AG09319 (cell line): ENCODE measurements at places on chromosomes 12 and 14.

DNA sequence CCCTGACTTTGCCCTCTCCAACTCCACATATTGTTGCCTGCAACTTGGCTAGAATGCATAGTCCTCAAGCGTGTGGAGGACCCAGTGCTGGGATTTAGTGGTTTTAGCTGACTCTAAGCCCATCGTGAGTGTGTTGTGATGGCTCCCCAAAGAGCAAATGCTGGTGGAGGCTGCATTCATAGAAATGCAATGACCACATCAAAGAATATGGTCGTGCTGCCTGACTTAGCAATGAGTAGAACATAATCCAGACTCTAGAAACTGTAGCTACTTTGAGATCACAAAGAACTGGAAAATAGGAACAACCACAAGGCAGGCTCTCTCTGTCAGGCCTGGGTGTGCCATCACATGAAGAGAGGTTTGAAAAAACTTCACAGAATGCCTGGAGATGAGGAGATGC lies 1.3 kb downstream of the DYRK4 start:
- DNase-seq = no peak

- DNase-seq = no peak
Measured at GRCh38 chr14:34251662-34252061, 210.4 kb downstream of the SPTSSA start.

- no peak for DNase-seq
Measured at GRCh38 chr14:95065411-95065810, 91.9 kb downstream of the DICER1 start.

DNA sequence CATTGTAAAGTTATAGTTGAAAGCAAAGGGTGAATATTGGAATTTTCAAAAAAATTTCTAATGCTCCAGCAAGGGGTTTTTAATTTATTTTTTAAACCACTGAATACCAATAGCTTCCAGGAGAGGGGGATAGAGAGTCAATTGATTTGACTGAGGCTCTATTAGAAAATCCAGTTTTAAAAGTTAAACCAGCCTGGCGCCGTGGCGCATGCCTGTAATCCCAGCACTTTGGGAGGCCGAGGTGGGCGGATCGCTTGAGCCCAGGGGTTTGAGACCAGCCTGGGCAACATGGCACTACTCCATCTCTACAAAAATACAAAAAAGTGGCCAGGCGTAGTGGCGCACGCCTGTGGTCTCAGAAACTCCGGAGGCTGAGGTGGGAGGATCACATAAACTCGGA lies 150.1 kb downstream of the SLC38A4 start:
- DNase-seq = no peak

DNA sequence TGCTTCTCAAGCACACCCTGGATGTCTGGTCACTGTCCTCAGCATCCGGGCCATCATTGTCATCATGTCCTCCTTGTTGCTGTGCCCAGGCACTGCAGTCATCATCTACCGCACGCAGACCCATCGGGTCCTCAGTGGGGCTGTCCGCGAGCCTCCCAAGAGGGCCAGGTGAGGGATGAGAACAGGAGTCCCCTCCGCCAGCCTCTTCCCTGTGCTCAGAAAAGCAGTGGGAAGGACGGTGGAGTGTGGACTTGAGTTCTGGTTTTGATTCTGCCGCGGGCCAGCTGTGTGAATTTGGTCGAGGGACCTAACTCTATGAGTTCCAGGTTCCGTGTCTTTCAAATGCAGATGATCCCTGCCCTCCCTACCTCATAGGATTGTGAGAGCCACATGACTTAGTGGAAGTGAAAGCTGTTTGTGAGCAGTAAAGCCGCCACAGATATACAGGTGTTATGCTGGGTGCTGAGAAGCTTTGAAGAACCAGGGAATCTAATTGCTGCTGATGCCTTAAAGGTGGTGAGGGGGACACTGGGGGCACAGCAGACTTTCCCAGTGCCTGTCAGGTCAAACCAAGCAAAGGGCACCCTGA lies 122.9 kb upstream of the RAP1B start:
- DNase-seq = no peak

DNA sequence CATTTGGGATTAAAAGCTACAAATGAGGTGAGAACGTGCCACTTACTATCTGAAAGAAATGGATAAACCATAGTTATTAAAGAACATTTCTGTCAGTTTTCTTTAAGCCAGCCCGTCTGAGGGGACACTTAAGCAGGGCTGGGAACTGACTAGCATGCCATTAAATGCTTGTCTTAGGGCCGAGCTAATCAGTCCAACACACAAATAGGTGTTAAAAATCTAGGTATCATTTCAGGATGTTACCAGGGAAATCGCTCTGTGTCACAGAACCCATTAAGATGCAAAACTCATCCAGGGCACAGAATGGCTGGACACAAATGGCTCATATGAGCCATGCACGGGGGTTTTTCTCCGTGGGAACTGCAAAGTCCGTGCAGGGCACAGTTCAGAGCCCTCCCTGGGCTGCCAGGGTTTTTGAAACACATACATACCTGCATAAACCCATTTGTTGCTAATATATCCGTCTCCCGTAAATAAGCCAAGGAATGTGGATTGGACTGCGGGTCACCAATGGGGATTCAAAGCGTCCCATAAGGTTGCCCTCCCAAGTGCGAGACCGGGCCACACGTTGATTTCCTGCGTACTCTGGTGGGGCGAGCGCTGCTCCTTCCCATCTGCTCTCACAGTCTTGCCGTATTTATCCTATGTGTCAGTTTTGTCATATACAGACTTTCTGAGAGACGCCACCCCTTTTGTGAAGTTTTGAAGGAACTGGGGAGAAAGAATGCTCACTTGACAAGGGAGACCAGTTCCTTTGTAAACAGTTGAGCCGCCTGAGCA lies 5.4 kb upstream of the GSC start:
- no peak for DNase-seq

DNA sequence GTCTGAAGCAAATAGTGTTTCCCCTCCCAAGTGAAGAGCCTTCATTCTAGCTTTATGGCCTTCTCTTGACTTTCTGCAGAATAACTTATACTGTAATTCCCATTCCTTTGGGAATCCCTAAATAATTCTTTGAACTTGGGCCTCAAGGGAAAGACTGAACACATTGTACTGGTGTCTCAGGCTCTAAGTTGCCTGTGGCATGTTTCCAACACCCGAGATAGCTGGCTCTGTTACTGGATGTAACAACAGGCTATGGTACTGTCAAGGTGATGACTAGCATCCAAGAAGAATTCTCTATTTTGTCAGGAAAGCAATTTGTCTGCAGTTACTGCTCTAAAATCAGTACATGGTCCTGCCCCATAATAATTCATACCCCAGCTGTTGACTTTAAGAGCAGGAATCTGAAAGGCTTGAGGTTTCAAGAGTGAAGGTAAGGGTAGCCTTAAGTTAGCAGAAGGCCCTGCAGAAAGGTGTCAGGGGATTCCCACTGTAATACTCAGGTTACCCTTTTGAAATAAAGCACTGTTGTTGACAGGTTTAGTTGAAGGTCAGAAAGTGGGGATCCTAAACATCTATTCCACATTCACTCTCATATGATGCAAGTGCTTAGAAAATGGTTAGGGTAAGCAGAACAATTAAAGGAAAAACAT lies 5.2 kb downstream of the GPX2 start:
- DNase-seq = no peak

DNA sequence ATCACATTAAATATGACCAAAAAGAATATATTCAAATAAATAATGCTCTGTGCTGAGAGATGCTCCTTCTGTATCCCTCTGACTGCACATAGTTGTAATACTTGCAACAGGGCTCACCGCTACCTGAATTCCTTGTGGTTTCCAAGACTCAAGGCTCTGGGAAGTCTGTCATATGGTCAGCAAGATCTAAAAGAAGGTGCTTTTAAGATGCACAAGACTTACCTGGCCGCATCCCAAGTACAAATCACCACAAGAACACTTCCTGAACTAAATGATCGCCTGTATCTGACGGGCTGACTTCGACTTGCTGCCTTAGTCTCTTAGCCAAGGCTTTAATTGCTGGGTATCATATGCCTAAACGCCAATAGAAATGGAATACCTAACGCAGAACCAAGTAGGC lies 67.2 kb downstream of the HECTD4 start:
- no peak for DNase-seq

GRCh38 chr14:76924371-76925096 lies 98.3 kb downstream of the LRRC74A start:
- no peak for DNase-seq

GRCh38 chr14:39265806-39266524 lies 32.2 kb downstream of the MIA2 start:
- no peak for DNase-seq

DNA sequence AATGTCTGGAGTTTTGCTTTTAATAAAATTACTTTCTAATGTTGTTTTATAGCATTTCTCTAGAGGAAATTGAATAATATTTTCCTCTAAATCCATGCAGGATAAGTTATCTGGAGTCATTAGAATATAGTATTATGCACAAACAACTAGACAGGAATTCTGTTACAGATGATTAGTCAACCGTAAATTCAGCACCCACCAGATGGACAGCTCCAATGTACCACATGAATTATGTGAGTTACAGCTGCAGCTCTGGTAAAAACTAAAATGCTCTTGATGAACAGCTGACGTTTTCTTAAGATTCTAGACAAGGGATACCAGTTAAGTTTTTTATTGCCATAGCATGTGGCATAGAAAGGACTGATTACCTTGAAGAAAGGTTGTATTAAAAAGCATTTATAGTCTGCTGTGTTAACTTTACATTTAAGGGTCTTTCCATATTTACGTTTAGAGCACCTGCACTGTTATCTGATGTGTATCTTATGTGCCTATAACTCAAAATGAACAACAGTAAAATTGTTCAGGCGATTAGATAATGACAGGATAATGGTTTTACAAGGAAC lies 321.4 kb upstream of the LRFN5 start:
- no peak for DNase-seq

DNA sequence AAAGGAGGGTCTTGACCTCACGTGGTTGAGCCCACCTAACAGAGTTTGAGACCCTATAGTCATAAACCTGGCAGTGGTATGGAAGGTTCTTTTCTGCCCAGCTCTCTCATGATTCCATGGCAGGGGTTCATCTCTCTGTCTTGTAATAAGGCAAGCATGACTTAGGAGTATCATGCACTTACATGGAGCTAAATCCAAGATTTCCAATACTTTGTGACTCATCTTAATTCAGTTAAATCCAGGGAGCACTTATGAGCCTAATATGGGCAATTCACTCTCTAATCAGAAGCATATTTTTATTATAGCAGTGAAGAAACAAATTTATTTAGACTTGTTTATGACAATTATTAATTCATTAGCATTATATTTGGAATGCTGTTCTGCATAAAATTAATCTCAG lies 131.8 kb upstream of the CPSF6 start:
- no peak for DNase-seq

DNA sequence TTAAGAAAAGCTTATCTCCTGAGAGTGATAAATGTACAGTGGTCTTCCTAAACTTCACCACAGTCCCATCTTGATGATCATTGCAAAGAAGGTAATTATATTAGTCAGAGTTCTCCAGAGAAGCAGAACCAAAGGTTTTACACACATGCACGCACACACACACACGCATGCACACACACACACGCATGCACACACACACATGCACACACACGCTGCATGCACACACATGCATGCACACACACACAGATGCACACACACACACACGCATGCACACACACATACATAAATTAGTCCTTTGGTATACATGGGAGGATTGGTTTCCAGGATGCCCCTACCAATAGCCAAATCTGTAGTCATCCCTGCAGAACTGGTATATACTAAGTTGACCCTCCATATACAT lies 580 bp downstream of the OR4E2 start:
- DNase-seq = no peak

DNA sequence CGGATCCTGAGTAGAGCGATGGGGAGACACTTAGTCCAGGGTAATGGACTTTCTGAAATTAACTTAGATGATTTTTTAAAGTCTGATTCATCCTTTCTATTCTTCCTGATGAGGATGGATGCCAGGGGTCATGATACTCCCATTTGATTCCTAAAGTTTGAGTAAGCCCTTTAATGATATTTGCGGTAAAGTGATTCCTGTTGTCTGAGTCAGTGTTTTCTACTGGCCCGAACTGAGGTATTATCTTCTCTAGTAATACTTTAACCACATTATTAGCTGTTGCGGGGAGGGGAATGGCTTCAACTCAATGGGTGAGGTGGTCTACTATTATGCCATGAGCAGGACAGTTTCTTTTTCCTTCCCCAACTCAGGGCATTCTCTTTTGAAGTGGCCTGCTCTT lies 111.6 kb downstream of the RIN3 start:
- DNase-seq = peak; percentile 83

- no peak for DNase-seq
Measured at GRCh38 chr12:128383357-128383937, 116.5 kb downstream of the TMEM132C start.

- DNase-seq = no peak
Measured at GRCh38 chr14:80798211-80798610, 143.3 kb downstream of the CEP128 start.
